Suppressor macrophage (primary cell): ENCODE measurements at places on chromosomes 5 and 9.
A peak's percentile ranks its signal among the peaks of the same experiment; 100 is the strongest.

GRCh38 chr5:128815201-128815600 is 150.1 kb upstream of the SLC27A6 start:
- DNase-seq = no peak

DNA sequence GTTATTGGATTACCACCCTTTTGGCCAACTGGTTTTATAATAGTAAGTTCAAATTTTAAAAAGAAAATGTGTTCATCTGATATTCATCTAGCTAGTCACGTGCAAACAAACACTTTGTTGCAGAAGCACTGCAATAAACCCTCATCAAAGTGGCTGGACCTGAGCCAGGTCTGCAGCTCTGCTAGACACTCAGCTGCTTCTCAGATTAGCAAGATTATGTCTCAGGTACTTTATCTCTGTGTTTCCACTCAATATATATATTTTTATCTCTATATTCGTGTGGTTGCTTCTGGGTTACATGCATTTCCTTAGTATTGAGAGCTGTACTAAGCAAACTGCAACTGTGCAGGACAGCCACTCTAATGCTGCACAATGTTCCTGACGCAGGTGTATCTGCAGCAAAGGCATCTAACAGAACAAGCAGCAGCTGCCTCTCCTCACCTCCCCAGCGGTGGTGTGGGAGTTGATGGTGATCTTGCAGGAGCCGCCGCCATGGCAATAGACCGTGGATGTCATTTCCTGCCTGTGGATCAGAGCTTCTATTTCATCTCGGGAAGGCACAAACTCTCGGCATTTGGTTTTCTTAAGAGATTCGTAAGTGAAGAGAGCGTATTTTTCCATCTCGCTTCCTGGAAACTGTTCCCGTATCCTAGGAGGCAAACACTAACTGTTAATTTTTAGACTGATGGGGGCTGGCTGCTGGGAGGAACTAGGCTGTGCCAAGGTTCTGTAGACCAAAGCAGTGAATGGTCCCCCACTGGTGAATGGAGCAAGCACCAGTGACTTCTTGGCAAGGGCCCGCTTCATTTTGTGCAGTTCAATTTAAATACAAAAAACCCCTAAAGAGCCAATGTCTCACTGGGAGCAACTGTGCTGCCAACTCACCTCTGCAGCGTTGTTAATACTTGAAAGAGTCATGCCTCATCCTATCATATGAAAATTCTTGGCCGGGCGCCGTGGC is 56.7 kb upstream of the RETREG1 start:
- DNase-seq = no peak

DNA sequence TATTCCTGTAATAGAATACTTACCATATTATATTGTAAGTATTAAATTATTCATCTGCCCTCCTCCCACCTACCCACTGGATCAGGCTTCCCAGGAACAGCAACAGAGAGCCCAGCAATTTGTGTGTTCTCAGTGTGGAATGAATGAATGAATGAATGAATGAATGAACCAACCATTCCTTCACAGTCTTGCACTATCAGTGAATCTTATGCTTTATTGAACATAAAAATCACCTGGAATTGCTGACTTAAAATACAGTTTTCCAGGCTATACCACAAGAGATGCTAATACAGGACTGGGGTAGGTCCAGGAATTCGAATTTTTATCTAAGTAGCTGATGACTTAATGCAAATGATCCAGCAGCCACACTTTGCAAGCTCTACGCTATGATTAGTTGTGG is 51.6 kb downstream of the DOCK8 start:
- DNase-seq = no peak

GRCh38 chr5:154511984-154512383 is 34.0 kb upstream of the HAND1 start:
- no peak for DNase-seq

DNA sequence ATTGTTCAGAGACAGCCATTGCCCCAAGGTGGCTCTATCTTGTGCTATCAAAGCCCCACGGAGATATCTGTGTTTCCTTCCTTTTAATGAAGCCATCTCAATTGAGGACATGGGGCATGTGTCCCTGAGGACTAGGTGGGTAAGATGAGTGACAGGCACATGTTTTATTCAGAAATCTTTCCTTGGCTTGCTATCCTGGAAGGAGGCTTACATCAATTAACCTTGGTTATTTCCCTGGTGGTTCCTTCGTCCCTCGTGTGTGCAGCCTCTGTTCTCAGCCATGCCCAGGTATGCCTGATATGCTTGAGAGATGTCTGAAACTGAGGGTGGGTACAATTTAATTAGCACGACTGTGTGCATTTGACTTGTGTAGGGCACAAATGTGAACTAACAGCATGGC is 102.2 kb upstream of the TUT7 start:
- DNase-seq = no peak

DNA sequence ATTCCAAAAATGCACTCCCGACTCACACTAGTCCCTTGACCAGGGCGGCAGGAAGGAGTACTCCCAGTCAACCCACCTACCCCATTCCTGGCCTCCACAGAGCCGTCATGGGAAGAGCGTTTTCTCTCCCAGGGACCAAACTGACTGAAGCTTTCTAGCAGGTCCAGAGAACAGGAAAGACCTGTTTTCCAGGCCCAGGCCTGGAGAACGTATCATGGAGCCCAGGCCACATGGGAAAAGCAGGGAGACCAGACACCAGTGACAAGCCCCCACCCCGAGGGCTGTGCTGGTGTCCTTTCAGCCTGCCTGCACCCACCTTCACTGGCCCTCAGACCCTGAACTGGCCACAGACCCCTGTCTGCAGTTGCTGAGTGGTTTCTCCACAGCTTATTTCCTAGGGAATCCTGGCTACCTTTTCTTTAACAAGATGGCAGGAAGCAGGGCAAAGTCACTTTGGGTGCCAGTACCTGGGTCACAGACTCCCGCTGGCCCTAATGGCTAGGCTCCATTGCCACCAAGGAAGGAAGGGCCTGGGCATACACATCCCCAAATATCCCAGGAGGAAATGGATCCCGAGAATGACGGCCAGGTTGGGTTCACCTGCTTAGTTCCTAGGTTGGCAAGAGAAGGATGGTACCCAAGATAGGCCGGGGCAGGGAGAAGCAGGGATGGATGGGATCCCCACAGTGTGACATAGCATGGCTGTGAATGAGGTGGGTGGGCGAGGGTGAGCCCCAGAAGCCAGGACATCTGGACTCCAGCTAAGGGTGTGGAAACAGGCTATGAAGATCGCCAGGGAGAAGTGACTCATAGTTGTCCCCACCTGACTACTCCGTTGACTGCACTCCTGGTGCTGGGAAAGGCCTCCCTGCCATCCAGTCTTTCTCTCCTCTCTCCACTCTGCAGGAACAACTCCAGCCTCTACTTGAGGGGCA is 12.2 kb downstream of the CCNI2 start:
- no peak for DNase-seq

DNA sequence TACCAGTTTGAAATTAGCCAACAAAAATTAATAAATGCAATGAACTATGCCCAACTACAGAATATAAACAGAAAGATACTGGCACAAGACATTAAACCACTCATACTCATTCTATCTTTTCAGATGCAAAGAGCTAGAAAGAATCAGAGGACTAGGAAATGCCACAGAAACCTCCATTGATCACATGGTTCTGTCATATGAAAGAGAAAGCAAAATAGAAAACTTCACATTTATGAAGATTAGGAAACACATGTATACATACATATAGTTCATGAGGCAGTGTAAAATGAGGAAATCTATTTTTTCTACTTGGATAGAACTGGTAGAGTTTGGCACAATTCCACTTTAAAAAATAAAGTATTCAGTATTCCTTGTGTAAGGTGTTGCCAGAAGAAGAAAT is 275.1 kb upstream of the PTGER4 start:
- DNase-seq = no peak

DNA sequence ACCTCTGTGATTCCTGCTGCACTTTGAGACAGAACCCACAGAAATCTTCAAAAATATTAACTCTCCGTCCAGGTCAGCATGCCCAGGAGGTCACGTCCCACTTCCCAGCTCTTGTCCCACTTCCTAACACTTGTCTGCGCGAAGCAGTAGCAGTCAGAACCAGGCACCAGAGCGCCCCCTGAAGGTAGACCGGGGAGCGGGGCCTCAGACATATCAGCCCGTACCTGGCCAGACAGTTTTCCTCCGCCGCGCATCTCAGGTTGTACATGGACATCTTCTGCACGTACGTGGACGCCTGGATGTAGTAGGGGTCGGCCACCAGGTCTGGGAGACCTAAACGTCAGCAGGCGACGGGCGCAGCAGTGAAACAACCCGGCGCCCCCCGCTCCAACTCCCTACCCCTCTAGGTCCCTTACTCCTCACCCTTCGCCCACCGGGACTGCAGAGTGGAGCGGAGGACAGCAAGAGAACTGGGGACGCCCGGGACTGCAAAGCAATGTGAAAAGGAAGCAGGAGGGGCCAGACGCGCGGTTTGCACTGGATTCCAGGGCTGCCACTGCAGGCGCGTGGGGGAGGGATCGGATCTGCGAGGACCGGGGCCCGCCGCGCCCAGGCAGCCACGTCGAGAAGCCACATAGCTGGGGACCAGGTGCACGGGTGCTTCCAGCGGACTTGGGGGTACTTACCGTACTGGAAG is 1.2 kb downstream of the LOX start:
- DNase-seq = peak; percentile 34

DNA sequence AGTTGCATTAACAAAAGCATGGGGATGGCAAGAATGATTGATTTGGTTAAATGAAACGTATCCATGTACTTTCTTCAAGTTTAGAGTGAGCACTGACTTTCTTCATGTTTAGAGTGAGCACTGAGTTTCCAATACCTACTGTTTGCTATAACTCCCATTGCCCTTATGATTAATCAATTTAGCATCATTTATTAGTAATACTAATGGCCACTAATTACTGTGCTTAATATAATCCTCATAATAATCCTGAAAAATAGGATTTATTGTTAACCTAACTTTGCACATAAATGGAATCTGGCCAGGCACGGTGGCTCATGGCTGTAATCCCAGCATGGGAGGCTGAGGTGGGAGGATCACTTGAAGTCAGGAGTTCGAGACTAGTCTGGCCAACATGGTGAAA is 22.1 kb upstream of the GPR21 start:
- no peak for DNase-seq

- DNase-seq = no peak
Observed at GRCh38 chr5:168822745-168823281, 243.6 kb upstream of the PANK3 start.

GRCh38 chr9:134648701-134649530 is 7.3 kb downstream of the COL5A1 start:
- DNase-seq = no peak

DNA sequence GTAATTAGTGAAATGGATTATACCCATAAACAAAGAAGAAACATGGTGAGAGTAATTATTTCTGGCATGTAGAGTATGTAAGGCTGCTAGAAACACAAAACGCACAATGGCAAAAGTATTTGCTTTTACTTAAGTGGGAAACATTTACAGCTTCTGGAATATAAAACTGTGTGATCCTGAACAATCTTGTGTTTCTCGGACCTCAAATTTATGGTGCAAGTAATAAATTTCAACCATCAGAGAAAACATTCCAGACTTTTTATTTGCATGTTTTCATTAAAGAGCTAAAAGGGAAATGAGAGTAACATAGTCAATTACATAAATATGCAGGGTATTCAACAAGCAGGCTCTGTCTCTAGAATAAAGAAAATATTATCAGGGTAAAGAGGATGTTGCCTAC is 17.2 kb upstream of the PRR16 start:
- DNase-seq = no peak

- no peak for DNase-seq
Observed at GRCh38 chr5:65157906-65158603, 323.7 kb downstream of the ADAMTS6 start.

DNA sequence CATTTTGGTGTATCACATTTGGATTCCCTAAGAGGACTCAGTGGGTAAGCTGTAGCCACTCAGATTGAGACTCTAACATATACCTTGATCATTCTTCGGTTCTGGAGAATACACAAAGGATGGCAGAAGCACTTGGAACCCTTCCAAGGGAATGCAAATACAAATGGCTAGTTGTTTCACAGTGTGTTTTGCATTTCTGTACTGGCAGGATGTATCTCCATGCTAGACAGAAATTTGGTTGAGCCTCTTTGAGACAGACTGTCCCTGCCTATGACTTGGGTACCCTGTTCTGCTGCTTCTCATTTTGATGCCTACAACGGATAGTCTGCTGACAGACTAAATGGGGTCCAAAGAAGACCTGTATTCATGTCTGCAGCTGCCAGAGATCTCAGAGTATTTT is 273.5 kb downstream of the TMEM38B start:
- DNase-seq = no peak

- DNase-seq = no peak
Observed at GRCh38 chr9:6945816-6946215, 188.0 kb downstream of the KDM4C start.

DNA sequence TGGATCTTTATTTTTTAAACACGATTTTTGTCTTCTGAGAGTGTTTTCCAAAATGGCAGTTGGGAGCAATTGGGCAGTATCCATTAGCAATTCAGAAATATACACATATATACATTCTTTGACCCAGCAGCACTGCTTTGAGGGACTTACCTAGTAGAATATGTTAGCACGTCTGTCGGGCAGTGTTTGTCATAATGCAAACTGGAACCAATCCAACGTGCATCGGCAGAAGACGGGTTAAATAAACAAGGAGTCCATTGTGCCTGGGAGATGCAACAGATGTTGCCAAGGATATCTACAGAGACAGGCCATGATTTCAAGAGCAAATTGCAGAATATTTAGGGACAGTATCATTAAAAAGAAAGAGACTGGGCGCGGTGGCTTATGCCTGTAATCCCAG is 107.0 kb downstream of the COL5A1 start:
- DNase-seq = no peak

GRCh38 chr5:112687306-112687705 is 50.4 kb upstream of the APC start:
- DNase-seq = no peak

DNA sequence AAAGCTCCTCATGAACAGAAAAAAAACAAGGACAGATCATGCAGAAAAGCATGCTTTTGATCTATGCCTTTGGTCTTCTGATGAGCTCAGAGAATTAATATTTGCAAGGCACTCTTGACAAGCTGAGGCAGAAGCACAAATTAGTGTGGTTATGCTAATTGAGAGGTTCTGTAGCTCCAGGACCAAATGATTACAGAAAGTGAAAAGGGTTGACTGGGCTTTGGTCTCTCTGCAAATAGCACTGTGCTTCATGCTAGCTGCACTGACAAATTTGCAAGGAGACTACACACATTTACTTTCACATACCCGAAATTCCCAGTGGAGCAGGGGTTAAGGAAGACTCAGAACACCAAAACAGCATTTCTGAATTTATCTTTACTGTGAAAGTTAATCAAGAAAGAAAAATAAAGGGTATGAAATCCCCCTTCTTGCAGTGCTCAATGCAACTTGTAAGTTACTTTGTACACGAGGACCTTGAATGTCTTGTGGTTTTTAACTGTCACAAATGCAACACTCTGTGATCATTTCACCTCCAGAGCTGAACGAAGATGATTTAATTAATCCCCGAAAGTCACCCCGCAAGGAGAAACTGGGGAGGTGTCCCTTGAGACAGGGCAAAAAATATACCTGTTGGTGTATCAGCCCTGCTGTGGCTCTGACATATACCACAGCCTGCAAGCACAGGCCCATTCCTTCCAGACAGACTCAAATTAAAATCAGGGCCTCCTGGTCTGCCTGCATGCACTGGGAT is 11.9 kb downstream of the RAPGEF1 start:
- peak; percentile 36 for DNase-seq
